Iris pigment epithelial cell (primary cell): ENCODE measurements at places on chromosomes 4 and X.

GRCh38 chr4:87053176-87053658 lies 118.4 kb downstream of the AFF1 start:
- DNase-seq, result no peak

- DNase-seq, result no peak
Observed at GRCh38 chr4:68717999-68718398, 47.5 kb upstream of the UGT2B15 start.

DNA sequence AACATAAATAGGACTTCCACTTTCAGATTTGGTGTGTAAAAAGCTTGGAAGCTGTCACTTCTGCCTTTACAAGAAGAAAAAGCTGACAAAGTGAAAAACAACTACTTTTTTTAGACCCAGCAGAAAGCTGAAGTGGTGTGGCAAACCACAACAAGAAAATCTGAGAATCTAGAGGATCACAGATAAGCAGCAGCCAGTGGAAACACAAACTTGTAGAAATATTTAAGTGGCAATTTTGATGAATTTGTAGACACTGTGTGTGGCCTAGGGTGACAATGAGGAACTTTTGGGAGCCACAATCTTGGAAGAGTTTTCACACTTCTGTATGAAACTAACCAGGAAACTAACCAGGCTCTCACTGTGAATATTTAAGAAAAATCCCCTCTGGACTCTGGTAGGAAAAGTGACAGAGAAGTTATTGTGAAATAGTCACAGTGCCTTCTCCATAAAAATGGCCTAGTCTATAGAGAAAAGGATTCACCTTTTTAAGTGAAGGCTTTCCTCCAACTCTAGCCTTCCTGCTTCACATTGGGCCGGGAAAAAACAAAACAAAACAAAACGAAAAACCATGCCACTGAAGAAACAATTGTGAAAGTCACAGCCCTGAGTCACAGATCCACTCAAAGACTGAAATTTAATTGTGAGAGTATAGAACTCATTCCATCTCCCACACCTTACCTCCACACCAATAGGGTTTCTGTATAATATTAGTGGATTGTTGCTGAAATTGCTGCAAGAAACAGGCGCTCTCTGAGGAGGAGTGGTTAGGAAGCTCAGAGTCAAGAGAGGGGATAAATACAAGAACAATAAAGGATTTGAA lies 26.7 kb upstream of the GUCY1A1 start:
- peak; percentile 21 for DNase-seq

DNA sequence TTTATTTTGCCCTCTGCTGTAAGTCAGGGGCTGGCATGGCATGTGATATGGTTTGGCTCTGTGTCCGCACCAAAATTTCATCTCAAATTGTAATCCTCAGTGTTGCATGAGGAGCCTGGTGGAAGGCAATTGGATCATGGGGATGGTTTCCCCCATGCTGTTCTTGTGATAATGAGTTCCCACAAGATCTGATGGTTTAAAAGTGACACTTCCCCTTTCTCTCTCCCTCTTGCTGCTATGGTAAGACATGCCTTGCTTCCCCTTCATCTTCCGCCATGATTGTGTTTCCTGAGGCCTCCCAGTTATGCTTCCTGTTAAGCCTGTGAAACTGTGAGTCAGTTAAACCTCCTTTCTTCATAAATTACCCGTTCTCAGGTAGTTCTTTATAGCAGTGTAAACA lies 72.0 kb upstream of the MSX1 start:
- DNase-seq, result no peak

- DNase-seq, result no peak
Observed at GRCh38 chr4:148068065-148068911, 336.4 kb downstream of the ARHGAP10 start.

DNA sequence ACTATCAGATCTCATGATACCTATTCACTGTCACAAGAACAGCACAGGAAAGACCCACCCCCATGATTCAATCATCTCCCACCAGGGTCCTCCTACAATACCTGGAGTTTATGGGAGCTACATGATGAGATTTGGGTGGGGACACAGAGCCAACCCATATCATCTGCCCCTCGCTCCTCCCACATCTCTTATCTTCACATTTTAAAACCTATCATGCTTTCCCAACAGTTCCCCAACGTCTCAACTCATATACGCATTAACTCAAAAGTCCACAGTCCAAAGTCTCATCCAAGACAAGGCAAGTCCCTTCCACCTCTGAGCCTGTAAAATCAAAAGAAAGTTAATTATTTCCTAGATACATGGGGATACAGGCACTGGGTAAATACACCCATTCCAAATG lies 1185.2 kb downstream of the PCDH7 start:
- DNase-seq, result no peak
